Suprapubic skin (tissue), 4 donors: ENCODE measurements at places on chromosomes 1 and 21. TPM values are rescaled to one million over a fixed set of nuclear protein-coding genes. Genes with fewer than 3 reads are reported as not detected.

DNA sequence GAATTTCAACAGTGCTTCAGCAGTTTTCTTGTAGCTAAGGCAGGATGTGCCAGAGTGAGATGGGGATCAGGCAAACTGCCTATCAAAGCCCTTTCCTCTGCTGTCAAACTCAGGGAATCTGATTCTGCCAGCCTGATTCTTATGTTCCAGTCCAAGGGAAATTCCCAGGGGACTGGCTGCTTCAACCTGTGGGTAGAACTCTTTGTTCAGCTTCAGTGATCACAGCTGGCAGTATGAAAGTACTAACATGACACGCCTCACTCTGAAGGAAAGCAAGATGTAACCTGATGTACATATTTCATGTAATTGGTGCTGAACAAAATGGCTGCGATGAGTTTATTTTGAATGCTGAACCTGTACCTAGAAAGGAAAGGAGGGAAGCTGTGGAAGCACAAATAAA, 40.1 kb upstream of the SLC5A9 start:
- no peaks in the 10 kb centered on the region for H3K27me3 ChIP-seq
- no peaks in the 10 kb centered on the region for H3K36me3 ChIP-seq
- no peak overlapping the region for H3K4me3 ChIP-seq
- H3K4me1 ChIP-seq, result peaks cover 15% of the 10 kb centered on the region
- no peak for DNase-seq

DNA sequence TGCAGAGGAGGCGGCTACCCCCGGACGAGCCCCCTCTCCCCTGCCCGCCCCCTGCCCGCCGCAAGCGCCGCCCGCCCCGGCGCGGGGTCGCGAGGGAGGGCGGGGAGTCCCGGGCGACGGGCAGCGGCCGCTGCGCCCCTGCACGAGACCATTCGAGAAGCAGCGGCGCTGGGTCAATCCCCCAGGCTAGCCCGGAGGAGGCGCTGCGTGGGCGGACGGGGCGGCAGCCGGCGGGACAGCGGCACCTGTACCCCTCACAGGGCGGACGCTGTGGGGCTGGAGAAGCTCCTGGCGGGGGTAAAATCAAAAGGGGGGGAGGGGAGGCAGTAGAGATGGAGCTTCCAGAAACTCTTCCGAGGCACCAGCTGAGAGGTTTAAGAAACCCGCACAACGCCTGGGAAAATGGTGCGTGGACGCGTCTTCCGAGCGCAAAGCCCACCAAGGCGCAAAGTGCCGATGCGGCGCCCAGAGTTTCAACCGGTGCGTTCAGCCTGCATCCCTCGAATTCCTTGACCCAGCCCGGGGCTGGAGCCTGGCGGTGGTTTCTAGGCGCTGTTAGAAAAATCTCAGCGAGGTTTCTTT, at the start of gene PLPPR5:
TSS of gene PLPPR5 (minus strand) at position 1 of the 582 bp plus-strand sequence. CDS start 190 bp downstream, outside the sequence.
- H3K4me1 ChIP-seq, result peaks cover 20% of the 10 kb centered on the region
- no peaks in the 10 kb centered on the region for H3K36me3 ChIP-seq
- no peak for DNase-seq
- peaks cover 47% of the 10 kb centered on the region for H3K27me3 ChIP-seq
- H3K27ac ChIP-seq, result no peak within 1 kb of the TSS

CFHR4 gene
- total RNA-seq, result not detected

HCN3 gene
- total RNA-seq, result 10.3 TPM
